ENCODE measurements at places on chromosomes 12 and 14.

- no peak for DNase-seq
These were observed 5.0 kb downstream of the RERG start for GRCh38 chr12:15216036-15216889.

DNA sequence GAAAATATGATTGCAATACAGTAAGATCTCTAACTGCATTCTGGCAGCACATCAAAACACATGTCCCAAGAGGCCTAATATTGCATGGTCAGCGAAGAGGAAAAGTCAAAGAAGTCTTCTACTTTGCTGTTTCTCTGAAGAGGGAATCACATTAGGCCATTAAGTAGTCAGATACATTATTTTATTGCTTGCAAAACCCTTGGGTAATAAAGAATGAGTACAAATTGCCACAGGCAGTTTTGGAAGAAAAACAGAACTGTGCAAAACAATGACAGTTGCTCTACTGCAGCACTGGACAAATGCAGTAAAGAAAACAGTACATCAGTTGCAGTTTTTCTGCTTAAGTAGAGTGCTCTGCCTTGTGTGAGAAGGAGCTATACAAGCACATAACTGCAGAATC is 211.9 kb downstream of the MED13L start:
- peak; percentile 37 for DNase-seq

DNA sequence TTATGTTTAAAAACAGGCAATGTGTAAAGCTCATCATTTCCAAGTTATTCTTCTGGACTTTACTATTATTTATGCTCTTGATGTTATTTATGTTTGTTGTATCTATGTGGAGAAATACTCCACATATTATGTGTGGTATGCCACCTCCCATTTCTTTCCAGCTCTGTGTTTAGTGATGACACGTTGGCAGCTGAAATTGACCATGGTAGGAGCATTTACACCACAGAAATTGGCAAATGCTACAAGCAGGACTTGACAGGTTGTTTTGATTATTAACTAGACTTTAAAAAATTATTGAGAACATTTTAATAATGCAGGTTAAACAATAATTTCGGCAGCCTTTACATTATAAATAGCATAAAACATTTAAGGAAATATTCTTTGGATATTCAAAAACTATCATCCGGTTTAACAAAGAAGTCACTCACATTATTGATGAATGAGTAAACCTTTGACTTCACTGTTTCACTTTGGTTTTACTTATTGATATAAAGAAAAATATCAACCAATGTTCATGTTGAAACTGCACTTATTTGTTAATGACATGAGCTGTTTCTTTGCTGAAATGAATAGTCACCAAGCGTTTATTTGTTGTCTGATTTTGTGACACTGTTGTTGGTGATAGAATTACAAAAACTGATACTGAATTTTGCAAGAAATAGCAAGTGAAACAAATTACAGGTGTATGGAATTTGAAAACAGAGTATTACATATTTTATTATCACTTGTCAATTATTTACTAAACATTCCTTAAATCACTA is 76.8 kb downstream of the HMGA2 start:
- DNase-seq = peak; percentile 34

DNA sequence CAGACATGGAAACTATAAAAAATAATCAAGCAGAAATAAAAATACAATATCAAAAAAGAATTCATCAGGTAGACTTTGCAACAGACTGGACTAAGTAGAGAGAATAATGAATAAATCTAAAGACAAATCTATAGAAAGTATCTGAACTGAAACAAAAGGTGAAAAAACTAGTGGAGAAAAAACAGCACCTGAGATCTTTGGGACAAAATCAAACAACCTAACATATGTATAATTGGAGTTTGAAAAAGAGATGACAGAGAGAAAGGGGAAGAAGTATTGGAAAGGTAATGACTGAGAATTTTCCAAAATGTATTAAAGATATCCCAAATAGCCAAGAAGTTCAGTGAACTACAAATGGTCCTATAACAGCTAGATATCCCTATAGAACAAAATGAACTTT is 245.4 kb downstream of the IPO8 start:
- no peak for DNase-seq

DNA sequence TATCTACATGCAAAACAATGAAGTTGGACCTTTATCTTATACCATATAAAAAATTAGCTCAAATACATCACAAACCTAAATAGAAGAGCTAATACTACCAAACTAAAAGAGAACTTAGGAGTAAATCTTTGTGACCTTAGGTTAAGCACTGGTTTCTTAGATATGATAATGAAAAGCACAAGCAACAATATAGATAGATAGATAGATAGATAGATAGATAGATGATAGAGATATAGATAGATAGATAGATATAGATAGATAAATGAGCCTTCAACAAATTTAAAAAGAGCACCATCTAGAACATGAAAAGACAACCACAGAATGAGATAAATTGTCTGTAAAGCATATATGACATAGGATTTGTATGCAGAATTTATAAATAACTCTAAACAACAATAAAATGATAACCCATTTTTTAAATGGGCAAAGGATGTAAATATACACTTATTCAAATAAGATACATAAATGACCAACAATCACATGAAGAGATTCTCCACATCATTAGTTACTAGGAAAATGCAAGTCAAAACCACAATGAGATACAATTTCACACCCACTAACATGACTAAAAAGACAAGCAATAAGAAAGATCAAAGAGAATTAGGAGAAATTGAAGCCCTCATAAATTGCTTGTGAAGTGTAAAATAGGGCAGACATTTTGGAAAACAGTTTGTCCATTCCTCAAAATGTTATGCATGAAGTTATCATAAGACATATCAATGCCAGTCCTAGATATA is 293.7 kb downstream of the BTG1 start:
- DNase-seq = no peak

GRCh38 chr14:95540236-95540855 is 5.5 kb downstream of the GLRX5 start:
- DNase-seq = no peak

GRCh38 chr14:82786483-82786880 is 1252.8 kb upstream of the SEL1L start:
- DNase-seq = no peak

- no peak for DNase-seq
These were observed 175.1 kb downstream of the SLC38A4 start for GRCh38 chr12:46650688-46651087.

DNA sequence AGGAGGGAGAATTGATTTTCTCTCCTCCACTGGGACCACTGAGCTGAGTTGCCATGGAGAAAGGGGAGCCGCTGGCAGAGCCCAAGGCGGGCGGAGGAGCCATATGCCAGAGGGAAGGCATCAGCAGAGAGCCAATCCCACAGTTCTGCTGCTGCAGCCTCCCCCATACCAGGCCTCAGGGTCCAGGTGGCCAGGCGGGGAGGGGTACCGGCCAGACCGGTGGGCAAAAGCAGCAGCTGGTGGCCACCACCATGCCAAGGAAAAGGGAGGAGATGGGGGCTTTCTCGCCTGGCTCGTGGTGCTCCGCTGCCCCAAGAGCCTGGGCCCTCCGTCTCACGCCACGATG is 72.8 kb downstream of the PITPNM2 start:
- DNase-seq = no peak

DNA sequence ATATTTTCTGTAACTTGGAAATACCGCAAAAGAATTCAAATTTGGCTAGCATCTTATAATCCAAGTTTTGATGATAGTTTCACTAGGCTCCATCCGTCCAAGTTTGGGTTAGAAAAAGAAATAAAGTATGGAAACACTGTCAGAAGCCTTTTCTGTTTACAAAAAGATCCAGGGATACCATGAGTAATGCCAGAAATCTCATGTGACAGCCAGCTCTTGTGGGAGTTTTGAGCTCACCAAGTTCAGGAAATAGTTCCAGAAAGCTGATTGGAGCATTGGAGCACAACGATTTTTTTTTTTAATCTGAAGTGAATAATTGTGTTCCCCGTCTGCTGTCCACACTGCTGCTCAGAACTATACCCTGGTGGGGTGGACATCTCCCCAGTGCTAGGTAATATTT is 229.7 kb upstream of the NPAS3 start:
- DNase-seq = peak; percentile 94

GRCh38 chr12:45419317-45419814 is 203.5 kb downstream of the ANO6 start:
- no peak for DNase-seq

- DNase-seq = no peak
These were observed 49.2 kb downstream of the MBIP start for GRCh38 chr14:36271222-36271621.

DNA sequence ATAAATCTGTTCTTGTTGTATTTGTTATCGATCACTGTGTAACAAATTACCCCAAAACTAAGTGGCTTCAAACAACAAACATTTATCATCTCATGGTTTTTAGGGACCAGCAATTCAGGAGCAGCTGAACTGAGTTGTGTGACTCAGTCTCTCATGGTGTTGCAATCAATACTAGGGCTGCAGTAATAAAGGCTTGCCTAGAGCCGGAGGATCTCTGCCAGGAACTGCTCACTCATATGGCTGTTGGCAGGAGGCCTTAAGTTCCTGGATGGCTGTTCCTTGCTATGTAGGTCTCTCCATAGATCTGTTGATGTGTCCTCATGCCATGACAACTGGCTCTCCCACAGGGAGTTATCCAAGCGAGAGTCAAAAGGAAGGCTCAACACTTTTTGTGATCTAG is 3.8 kb upstream of the PSMC6 start:
- peak; percentile 96 for DNase-seq

- no peak for DNase-seq
These were observed 80.4 kb upstream of the WSCD2 start for GRCh38 chr12:108048686-108049085.

DNA sequence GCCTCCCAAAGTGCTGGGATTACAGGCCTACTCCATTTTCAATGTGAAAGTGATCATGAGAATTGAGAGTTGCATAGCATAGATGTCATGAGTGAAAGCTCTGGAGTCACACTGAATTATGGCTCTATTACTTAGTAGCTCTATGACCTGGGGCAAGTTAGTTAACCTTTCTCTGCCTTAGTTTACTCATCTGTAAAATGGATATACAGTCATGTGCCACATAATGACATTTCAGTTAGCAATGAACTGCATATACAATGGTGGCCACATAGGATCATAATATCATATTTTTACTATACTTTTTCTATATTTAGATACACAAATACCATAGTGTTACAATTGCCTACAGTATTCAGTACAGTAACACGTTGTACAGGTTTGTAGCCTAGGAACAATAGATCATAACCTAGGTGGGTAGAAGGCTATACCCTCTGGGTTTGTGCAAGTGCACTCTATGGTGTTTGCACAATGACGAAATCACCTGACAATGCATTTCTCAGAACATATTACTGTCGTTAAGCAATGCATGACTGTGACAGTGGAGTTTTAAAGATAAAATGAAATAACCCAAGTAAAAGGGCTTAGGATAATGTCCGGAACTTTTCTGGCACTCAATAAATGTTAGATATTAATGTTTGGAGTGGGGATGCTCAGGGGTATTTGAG is 53.1 kb downstream of the ZFYVE26 start:
- no peak for DNase-seq

- DNase-seq = no peak
These were observed 45.5 kb upstream of the FAR2 start for GRCh38 chr12:29103539-29103974.

GRCh38 chr12:28130625-28131598 is 59.3 kb upstream of the CCDC91 start:
- peak; percentile 95 for DNase-seq

DNA sequence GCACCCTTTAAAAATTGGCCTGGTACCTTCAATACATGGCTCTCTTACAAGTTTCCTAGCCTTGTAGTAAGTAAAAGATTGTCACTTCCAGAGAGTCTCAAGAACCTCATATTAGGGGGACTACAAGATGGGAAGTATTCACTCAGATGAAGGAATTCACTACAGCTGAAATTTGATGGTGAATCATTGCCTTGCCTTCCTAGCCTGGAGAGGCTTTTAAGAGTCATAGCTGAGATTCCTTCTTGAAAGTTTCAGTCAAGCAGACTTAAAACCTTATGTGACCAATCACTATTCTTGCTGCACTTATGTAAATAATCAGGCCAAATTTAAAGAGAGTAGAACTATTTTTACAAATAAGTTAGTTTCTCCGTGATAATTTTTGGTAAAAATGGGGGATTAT is 451.6 kb downstream of the TRHDE start:
- DNase-seq = no peak

- DNase-seq = no peak
These were observed 895.8 kb downstream of the RPS29 start for GRCh38 chr14:48690349-48690748.

DNA sequence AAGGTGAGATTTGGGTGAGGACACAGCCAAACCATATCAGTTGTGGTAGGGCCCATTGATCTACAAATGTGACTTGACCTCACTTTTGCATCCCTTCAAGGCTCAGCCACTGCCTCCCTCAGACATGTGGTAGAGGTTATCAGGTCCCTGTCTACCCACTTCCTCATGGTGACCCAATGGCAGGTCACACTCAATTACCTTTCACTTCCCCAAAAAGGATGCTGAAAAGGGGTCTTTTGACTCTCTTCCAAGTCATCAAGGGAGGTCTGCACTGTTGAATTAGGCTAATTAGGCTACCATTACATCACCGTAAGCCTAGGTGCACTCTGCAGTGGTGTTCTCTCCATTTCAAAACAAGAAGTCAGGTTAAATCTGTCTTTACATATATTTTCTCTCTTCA is 22.6 kb upstream of the DRAM1 start:
- no peak for DNase-seq

- no peak for DNase-seq
These were observed 153.0 kb downstream of the SYNE2 start for GRCh38 chr14:64005822-64006221.

GRCh38 chr14:41604721-41605531 is 1.8 kb upstream of the LRFN5 start:
- DNase-seq = peak; percentile 66

DNA sequence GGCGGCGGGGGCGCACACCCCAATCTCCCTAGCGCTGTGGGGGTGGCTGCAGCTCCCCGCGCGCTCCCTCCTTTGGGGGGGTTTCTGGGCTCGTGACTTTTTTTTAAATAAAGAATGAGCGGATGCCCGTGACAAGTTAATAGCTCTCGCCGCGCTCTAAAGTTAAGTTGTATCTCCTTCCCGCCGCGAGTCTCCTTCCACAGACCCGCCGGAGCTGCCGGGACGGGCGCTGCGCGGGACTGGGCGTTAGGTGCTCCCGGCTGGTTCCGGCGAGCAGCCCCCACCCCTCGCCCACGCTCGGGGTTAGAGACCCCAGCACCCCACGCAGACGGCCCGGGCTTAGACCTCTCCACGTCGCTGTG is 82.6 kb upstream of the HMGA2 start:
- peak; percentile 41 for DNase-seq

All from AG10803 (cell line).